ENCODE measurements at places on chromosomes 5 and 9.
A peak's percentile ranks its signal among the peaks of the same experiment; 100 is the strongest.

DNA sequence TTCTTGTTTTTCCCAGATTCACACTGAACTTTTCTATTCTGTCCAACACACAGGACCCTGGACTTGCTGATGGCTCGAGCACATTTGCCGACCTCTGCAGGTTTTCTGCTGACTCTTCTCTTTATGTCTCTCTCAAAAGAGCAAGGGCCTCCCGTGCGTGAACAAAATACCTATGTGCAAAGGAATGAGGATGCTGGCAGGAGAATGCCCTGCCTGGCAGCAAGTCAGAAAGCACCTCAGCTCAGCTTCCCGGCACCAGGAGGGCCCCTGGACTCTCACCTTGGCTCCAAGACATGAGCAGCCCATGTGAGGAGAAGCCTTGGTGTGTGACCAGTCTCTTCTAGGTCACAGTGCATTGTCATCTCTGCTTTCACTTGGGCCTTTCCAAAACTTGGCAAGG is 36.1 kb downstream of the PAPPA start:
- no peak for DNase-seq

DNA sequence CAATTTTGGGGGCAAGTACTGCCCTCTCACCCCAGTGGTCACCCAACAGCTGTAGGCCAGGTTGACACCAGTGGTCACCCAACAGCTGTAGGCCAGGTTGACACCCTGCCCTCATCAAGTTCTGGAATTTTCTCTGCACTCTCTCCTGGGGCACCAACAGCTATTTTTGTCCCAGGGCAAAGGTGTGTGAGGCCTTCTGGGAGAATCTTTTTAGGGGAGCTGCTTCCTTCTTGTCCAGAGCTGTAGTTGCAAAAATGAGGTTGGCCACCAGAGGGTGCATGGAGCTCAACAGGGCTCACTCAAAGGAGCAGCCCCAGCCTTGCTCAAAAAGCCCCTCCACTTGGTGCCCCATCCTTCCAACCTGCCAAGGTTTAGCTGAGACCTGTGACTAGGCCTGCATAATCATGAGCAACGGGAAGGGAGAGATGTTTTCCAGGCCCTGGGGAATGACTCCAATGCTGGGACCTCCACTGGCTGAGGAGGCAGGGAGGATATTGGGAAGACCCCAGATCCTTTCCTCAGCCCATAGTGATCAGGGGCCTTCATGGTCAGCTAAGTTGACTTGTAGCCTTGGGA is 10.6 kb upstream of the P4HA2 start:
- DNase-seq, result peak; percentile 43

DNA sequence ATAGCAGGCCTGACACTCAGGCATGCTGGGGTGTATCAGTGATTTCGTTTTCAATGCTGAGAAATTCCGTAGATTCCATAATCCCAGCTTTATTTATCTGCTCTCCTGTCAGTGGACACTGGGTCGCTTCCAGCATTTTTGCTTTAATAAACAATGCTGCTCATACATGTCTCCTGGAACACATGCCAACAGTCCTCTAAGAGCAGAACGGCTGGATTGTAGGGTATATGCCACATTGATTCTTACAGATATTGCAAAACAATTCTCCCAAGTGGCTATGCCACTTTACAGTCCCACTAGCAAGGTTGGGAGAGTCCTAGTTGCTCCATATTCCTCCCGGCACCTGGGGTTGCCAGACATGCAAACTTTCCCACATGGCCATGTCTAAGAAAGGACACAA is 81.9 kb downstream of the RAPGEF1 start:
- no peak for DNase-seq

- DNase-seq, result no peak
Measured at GRCh38 chr5:51832934-51833470, 449.8 kb downstream of the ISL1 start.

- DNase-seq, result no peak
Measured at GRCh38 chr5:64333886-64334285, 168.2 kb downstream of the RNF180 start.

Data from GDM1 (cell line).